ENCODE measurements at places on chromosomes 7 and 10.

DNA sequence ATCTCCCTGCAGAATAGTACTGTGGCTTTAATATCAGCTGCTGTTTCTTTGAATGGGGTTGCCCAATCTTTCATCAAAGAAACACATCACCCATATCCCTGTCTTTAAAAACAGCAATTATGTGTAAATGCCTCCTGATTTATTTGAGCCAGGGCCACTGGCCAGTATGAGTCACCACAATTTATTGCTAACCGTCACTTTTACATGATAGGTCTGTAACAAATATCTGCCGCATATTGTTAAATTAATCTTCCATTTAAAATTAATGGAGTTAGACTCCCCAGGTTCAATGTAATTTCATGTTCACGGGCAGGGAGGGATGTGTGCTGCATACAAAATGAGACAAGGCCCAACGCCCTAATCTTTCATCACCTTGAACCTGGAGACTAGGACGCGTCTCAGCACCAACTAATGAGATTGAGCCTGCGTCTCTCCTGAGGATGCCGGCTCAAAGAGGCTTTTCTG, 673.4 kb downstream of the AUTS2 start:
- DNase-seq = no peak

DNA sequence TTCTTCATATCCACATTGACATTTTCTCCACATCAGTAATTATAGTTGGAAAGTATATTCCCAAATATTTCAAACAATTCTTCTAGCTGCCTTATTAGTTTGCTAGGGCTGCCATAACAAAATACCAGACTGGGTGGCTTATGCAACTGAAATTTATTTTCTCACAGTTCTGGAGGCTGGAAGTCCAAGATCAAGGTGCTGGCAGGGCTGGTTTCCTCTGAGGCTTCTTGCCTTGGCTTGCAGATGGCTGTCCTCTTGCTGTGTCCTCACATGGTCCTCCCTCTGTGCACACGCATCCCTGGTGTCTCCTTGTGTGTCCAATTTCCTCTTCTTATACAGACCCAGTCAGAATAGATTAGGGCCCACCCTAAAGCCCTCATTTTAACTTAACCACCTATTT, 34.5 kb downstream of the DOCK4 start:
- DNase-seq = no peak

DNA sequence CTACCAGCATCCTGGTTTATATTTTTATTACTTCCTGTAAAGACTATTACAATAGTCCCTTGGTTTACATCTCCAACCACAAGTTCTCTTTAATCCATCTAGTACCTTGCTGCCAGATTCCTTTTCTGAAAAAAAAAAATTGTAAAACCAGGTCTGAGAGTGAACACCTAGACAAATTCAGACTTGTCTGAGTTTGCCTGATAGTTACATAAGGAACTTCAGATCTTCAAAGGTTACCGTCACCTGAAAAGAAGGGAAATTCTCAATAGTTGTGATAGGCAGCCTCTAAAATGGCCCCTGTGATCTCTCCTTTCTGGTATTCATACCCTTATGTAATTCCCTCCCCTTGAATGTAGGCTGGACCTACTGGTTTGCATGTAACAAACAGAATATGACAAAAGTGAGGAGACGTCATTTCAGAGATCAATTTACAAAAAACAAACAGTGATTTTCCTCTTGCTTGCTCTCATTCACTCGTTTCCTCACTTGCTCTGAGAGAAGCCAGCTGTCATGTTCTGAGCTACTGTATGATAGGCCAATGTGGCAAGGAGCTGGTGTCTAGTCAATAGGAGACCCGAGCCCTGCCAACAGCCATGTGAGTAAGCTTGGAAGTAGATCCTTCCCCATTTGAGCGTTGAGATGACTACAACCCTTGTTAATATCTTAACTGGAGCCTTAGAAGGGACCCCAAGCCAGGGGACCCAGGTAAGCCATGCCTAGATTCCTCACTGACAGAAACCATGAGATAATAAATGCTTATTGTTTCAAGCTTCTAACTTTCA, 110.9 kb upstream of the LSM8 start:
- DNase-seq = no peak

DNA sequence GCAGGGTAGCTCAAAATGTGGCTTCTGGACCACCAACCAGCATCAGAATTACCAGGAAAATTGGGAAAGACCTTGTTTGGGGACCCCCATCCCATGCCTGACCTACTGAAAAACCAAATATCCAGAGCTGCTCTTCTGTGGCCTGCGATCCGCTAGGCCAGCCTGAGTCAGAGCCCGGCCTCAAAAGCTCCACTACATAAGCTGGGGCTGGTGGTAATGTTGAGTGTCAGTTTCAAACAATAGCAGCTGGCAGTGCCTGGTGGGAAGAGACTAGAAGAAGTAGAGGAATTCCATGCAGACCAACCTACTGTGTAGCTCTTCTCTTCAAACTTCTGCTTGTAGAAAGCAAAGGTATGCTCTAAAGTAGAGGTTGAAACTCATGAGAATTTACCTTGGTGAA, 52.0 kb downstream of the KLRG2 start:
- DNase-seq = no peak

DNA sequence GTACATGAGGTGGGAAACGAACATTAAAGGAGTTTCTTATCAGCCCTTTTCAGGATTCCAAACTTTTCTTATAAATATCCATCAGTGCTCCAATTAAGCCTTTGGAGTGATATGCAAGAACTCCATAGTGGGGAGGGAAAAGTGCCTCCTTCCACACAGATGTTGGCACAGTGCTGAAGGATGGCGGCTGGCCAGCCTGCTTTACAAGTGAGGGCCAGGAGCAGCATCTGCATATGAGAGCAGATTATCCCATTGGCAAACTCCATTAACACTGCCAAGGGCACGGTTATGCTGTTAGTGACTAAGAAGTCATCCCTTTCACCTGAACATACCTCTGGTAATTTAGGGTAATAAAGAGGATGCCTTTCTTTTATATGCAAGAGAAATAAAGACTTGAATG, 543.1 kb downstream of the CNTNAP2 start:
- DNase-seq = no peak

- DNase-seq = no peak
Measured at GRCh38 chr10:22475651-22476600, 130.6 kb downstream of the SPAG6 start.

GRCh38 chr7:137443616-137444015, 100.1 kb upstream of the PTN start:
- no peak for DNase-seq

DNA sequence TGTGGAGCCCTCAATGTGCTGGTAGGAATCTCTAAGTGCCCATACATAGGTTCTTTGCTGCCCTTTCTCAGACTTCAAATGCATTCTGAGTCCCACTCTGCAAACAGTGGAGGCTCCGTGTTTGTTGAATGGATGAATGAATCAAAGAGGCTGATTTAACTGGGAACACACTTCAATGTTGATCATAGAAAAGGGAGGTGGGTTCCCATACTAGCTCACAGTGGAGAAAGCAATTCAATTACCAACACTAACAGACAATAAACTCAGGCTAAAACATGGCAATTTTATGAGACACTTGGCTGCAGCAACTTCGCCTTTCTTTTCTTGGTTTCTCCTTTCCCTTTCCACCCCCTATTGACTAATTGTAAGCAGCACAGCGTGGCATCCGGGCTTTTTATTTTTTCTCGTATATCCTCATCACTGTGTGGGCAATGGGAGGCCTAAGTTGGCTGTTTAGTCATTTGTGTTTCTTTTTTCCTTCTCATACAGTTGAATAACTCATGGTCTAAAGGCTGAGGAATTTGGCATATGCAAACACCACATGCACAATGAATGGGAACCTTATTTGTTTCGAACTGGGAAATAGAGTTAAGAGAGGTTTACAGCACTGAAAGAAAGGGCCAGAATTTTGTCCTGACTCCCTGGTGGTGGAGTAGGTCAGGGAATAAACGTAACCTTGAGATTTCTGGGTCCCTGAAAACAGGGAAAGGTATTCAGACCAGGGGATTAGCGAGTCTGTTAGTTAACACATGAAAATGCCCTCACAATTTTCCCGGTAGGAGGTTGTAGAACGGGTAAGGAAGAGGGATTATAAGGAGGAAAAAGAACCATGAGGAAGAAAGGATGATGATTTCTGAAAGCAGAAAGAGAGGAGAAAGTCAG, 858.5 kb downstream of the KCNMA1 start:
- no peak for DNase-seq

GRCh38 chr7:12369072-12369471, 34.6 kb downstream of the VWDE start:
- no peak for DNase-seq

DNA sequence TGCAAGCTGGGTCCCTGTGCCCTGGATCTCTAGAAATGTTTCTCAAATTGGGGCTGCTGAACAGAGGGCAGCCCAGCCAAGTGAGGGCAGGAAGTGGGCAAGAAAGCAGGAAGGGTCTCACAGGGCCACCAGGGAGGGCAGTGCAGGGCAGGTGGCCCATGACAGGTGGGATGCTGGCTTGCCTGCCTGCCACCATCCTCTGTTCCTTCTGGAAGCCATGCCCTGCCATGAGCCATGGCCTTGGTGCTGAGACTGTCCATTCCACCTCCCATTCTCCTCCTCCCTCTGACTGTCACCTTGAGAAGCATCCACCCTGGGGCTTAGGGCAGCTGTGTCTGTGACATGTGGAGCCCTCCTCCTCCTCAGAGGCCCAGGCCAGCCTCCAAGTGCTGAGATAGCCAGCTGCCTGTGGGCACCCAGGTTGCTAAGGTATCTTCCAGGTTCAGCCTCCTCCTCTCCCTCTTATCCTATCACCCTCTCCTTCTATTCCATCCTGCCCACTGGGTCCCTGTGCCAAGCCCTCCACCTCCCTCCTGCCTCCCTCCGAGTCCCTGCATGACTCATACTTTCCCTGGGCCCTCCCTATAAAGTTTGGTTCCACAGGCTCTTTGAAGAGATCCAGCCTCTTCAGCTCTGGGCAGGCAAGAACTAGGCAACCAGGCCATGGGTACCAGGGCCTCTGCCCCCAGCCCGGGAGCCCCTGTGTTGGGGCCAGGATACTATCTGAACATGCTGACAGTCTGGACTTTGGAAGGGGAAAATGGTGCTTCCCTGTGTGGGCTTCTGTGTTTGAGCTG, 1.3 kb downstream of the VSIR start:
- no peak for DNase-seq

GRCh38 chr10:61751599-61751998, 88.9 kb downstream of the CABCOCO1 start:
- no peak for DNase-seq

GRCh38 chr7:138097064-138097741, 20.9 kb downstream of the AKR1D1 start:
- DNase-seq = no peak

GRCh38 chr10:49593564-49593875, 16.6 kb upstream of the SLC18A3 start:
- no peak for DNase-seq

- DNase-seq = no peak
Measured at GRCh38 chr7:7428806-7429205, 106.9 kb downstream of the COL28A1 start.
